NCI-H1694 treated with DMSO at 0.1 percent for 48 hours (cell line): ENCODE measurements at places on chromosomes 13 and 19.

GRCh38 chr13:106522112-106522705 lies 13.3 kb downstream of the EFNB2 start:
- no peak for DNase-seq

GRCh38 chr19:6685962-6686627 lies 16.1 kb upstream of the TNFSF14 start:
- no peak for DNase-seq

DNA sequence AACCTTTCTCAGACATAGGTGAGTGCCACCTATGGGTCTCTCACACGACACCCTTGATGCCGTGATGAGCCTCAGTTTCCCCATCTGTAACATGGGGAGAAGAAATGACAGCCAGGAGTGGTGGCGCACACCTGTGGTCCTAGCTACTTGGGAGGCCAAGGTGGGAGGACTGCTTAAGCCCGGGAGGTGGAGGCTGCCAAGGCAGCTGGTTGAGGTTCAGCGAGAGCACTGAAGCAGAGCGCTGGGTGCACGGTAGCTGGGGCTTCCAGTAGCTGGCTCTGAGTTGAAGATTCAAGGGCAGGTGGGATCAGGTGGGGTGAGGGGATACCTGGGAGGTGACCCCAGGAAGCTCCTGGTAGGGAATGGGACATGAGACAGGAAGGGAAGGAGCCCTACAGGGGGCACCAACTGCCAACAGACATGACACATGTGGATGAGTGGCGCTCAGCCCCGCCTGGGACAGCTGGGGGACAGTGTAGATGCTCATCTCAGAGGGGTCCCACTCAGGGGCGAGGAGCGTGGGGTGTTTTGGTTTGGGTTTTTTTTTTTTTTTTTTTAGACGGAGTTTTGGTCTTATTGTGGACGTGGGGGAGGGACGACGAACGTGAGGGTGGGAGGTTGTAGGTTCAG lies 6.5 kb upstream of the SSBP4 start:
- DNase-seq, result no peak

DNA sequence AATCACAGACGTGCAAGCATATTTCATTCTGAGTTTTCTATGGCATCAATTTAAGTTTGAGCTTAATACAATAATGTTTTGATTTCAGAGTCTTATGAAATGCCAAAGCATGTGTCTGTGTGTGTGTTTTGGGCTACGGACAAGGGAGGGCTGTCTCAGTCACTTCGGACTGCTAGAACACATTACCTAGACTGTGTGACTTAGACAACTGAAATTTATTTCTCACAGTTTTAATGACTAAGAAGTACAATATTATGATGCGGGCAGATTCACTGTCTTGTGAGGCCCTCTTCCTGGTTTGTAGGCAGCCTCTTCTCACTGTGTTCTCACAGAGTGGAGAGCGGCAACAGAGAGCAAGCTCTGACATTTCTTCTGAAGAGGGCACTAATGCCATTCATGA lies 1202.0 kb downstream of the EFNB2 start:
- no peak for DNase-seq

- DNase-seq, result no peak
Observed at GRCh38 chr13:114115191-114115671, 17.2 kb downstream of the RASA3 start.

DNA sequence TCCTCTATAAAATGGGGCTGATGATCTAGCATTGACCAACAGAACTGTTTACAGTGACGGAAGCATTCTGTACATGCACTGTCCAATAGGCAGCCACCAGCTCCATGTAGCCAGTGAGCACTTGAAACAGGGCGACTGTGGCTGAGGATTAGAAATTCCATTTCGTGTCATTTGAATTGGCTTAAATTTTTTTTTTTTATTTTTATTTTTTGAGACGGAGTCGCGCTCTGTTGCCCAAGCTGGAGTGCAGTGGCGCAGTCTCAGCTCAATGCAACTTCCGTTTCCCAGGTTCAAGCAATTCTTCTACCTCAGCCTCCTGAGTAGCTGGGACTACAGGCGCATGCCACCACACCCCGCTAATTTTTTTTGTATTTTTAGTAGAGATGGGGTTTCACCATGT lies 3.0 kb downstream of the PRKCG start:
- DNase-seq, result no peak

- no peak for DNase-seq
Observed at GRCh38 chr19:31500946-31501345, 151.7 kb upstream of the TSHZ3 start.

GRCh38 chr19:30895946-30896345 lies 453.3 kb downstream of the TSHZ3 start:
- no peak for DNase-seq

DNA sequence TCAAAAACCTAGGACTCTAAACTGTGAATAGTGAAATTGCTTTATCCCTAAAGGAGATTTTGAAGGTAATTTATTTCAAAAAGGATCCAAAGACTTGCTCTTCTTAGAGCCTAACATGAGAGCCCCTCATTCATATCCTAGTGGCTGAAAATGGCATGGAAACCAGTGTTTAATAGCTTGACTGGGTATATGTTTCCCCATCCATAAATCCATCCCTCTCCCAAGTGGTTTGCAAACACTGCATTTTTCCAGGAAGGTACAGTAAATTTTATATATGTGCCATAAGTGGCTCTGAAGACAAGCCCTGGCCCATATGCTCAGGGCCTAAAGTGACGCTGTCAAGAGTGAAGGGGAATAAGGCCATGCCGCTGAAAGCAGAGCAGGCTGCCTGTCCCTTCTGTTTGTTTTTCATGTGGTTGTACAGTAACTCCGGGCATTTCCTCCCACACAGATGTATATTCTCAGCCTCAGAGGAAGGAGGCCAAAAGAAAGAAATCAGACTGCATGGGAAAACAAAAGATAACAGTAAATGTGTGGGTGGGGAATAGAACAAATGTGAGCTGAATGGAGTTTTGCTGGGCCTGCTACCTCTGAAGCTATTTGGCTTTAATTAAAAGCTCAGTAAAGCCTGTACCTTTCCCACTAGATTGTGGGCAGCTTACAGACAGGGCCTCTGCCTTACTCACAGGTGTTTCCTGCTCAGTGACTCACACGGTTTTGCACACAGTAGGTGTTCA lies 181.9 kb downstream of the PCDH9 start:
- peak; percentile 43 for DNase-seq

- no peak for DNase-seq
Observed at GRCh38 chr13:59281453-59281852, 882.3 kb downstream of the DIAPH3 start.

DNA sequence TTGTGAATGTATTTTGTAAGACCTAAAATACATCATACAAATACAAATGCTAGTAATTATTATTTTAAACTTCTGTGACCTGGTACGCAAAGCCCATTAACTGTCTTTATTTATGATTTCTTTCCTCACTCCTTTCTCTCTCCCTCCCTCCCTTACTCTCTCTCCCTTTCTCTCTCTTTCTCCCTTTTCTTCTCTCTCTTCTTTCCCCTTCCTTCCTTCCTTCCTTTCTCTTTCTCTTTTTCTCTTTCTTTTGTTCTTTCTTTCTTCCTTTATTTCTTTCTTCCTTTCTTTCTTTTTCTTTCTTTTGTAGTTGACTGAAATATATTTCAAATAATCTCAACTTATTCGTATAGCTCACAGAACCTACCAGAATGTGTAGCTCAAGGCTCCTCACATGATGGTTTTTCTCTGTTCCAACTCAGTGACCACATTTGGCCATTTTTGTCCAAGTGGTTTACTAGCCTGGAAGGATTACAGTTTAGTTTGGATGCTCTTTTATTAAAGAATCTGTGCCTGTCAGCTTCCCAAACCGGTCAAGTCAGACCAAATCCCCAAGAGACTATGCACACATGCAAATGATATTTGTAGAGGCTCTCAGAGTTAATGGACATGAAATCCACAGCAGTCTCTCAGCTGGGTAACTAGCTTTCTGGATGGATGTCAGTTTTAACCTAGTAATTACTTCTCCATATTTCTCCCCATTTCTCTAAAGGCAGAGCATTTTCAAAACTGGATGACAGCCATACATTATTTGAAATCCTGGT lies 71.7 kb downstream of the POSTN start:
- DNase-seq, result no peak

GRCh38 chr19:5865772-5866171 lies 4.6 kb downstream of the FUT5 start:
- no peak for DNase-seq

DNA sequence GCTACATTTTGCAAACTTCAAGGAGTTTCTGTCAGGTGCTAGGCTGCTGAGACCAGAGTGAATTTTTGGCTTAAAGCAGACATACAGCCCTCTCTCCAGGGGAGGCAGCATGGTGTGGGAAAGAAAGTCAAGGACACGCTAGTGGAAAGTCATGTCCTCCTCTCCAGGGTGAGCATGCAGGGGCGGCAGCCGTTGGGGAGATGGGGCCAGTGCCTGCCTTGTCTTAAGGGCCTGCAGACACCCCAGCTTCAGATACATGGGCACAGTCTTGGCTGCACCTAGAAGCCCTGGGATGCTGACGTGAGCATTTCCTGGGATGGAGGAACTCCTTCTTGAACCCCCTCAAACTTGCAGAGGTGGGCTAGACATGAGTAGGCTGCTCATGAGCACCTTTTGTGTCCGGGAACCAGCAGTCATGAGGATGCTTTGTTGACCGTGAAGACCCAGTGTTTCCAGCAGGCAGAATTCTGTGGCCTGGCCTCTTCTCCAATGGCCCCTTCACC lies 43.3 kb upstream of the PEPD start:
- no peak for DNase-seq

GRCh38 chr13:26133286-26133685 lies 81.5 kb upstream of the SHISA2 start:
- no peak for DNase-seq

DNA sequence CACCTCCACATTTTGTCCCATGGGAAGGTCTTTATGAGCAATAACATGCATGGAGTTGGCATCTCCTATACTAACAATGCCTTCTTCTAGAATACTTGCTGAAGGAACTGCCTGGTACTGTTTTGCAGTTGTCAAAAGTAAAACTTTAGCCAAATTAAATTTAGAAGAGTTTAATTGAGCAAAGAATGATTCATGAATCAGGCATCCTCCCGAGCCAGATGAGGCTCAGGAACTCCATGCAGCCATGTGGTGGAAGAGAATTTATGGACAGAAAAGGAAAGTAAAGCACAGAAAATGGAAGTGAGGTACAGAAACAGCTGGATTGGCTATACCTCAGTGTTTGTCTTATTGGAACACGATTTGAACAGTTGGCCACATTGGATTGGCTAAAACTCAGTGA lies 1081.9 kb downstream of the SLITRK1 start:
- no peak for DNase-seq

- DNase-seq, result no peak
Observed at GRCh38 chr19:48325265-48325910, at the start of gene EMP3. Gene EMP3, plus strand, starts transcription at chr19:48325552. Its CDS starts 1,293 bp downstream, at chr19:48326845.

DNA sequence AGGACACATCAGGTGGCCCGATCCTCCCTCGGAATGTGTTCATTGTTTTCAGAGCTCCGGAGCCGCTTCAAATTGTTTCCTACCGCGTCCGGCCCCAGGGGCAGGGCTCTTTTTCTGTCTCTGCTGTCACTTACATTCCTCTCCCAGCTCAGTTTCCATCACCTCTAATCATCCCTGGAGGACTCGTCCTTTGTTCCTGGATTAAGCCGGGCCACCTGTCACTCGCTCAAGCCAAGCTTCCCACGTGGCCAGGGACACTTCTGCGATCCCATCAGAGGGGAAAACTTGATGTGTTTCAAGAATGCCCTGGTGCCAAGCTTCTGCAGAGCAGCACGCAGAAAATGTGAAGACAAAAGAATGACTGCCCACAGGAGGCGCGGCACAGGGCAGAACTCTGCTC lies 13.5 kb downstream of the IL17D start:
- no peak for DNase-seq

- no peak for DNase-seq
Observed at GRCh38 chr13:78372581-78372980, 230.8 kb downstream of the POU4F1 start.

DNA sequence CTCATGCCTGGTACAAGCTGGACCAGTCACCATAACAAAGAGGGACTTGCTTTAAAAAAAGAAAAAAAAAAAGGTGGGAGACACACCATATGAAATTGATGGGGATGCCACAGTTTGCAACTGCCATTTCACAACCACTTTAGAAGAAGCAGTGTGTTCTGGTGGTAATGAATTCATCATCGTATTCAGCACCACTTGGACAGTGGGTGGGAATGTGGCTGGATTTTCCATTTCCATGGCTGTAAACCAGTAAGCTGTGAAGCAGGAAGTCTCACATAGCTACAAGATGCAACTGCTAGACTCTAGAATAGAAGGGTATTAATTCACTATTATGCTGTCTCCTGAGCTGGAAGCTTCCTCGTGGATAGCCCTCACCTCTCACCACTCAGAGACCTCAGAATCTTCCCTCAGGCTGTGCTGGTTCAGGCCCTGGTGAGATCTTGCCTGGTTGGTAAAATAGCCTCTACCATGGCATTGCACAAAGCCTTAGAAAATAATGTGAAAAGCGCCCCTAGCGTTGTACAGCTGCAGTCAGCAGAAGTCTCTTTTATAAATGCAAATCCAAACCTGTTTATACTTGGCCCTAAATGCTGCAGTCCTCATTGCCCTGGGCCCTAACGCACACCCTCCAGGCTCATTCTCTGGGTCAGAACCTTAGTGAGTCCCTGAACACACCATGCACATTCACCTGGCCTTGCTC lies 150.7 kb downstream of the KCTD15 start:
- peak; percentile 17 for DNase-seq

DNA sequence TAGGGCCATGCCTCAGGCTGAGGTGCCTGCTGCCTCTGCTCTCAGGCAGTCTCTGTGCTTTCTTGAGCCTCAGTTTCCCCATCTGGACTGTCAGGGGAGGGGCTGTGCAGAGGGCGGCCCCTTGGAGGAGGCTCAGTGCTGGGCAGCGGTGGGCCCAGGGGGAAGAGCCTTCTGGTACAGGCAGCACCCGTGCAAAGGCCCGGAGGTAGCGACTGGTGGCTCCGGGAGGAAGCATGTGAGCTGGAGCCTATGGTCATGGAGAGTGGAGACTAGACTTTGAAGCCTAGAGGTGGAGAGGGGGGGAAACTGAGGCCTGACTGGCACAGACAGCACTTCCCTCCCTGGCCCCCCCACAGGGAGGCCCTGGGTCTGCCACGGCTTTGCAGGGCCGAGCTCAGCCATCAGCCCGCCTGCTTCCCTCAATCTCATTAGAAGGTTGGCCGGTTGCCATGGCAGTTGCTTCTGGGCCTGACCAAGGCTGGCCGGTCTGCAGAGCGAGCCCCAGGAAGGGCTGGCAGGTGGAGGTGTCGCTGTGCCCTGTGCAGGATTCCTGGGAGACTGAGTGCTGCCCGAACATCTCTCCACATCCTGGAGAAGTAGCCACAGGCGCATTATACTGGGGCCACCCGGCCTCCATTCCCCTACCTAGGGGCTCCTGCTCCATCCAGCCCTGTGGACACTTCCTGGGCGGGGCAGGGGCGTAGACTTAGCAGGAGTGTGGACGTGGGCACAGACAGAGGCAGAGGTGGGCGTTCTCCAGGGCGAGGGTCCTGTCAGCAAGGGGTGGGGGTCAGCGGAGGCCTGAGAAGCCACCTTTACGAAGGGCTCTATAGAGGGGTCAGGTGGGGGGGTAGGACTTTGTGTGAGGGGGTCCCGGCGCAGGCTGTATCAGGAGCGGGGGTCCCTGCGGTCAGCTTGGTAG lies 53.2 kb downstream of the CRTC1 start:
- no peak for DNase-seq
